ENCODE measurements at places on chromosomes 12 and 14.
A peak's percentile ranks its signal among the peaks of the same experiment; 100 is the strongest.

DNA sequence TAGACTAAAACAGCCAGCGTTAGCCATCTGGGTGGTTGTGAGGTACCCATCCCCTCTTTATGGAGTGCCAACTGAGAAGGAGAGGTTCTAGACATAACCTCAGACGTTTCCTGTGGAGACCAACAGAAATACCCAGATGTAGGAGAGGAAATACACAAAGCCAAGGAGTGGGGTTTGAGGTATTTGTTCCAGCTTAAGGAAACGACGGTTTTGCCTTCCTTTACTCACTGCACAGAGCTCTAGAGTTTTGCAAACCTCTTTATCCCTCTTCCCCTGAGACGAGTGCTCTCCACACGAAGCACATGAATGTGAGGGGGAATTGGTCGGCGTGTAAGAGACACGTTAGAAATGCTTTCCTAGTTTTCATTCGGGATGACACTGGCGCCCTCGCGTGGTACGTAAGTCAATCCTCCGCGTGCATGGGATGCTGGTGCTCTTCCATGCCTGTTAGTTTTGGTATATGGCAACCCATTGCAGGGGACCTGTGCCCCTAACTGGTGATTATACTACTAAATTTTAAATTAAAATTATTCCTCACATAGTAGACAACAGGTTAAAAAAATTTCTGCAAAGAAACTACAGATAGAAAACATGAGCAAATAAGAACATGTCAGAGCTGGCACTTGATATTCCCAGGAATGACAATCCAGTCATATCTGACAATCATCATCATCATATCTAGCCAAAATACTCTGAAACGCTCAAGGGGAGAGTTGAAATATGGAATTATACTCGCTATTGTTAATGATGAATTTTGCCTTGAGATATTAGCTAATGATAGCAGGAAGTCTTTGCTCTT, 121.7 kb downstream of the PPM1H start:
- DNase-seq, result peak; percentile 68

DNA sequence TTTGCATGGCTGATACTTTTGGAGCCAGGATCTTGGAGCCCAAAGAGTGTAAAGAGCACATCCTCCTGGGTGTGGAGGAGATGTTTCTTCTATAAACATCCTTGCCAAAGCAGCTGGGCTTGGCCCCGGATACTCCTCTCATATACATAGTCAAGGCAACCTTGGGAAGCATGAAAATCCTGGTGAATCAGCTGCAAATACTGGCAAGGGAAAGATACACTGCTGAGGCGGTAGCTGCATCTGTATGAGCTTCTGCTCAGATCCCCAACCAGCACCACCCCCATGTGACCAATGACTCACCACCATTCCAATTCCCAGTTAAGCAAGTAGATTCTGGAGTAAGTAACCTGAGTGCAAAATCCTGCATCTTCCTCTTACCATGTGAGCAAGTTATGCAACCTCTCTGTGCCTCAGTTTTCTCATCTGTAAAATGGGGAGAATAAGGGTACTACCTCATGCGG, 567.4 kb downstream of the MED13L start:
- DNase-seq, result peak; percentile 6

DNA sequence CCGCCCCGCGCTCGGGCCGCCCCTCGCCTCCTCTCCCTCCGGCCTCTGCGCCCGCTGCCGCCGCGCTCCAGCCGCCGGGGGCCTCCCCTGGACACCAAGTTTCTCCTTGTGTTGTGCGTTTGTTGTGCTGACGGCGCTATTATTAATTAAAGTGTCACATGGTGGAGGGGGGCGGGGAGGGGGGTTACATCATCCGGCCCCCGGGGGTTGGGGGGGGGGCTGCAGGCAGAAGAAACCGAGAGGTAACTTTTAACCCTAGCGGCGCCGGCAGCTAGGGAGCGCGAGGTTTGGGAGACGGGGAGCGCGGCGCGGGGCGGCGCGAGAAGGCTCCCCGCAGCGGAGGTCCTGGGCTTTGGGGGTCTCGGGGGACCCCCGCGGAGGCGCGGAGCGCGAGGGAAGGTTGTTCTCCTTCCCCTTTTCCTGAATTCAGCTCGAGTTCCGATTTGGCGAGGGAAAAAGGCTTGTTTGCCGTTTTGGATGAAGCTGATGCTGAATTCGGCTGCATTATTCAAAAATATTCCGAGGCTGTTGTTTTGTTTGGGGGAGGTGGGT, at the start of gene HRK:
Gene HRK, minus strand, starts transcription at position 117 of the 552 bp plus-strand sequence. CDS start 134 bp downstream, outside the sequence.
- no peak for DNase-seq

- DNase-seq, result no peak
Observed at GRCh38 chr14:101289911-101290310, 271.4 kb upstream of the DIO3 start.

DNA sequence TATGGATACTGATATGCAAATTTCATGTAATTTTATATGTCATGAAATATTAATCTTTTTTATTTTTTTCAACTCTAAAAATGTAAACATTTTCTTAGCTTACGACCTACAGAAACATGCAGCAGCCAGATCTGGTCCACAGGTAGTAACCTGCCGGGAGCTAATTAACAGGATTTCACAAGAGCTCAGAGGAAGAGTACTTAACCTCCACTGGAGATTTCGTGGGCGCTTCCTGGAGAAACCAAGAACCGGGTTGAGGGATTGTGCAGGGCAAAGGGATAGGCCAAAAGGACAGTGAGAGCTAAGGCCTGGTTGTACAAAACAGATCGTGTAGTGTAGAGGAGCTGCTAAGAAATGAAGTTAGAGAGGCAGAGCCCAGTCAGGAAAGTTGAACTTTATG, 315.7 kb downstream of the PAWR start:
- DNase-seq, result no peak

GRCh38 chr12:5488626-5488955, 56.7 kb downstream of the NTF3 start:
- peak; percentile 7 for DNase-seq

GRCh38 chr12:132617822-132618682, 524 bp upstream of the P2RX2 start:
- DNase-seq, result no peak

DNA sequence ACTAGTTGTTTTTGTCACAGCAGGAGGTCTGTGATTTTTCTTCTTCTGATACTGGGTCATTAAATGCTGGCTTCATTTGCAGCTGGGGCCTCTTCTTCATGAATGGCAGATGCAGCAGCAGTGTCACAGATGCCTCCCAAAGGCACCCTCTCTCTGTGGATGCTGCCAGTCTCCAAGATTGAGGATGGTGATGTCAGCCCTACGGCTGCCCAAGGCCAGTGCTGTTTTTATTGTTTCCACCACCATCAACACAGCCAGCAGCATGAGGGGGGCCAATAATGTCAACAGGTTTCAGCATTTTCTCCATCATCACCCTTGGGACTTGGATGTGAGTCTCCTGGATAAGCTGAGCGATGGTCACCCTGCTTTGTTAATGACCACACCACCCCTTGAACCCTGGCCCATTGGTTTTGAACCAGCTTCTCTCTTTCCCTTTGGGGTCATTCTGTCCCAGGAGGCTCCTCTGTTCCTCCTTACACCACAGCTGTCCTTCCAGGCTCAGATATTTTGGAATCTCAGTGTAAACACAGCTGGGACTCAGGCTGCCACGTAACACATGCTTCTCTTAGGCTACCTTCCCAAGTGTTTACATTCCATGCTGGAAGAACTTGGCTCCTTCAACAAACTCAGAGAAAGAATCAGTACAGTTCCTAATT, 151.7 kb upstream of the DDHD1 start:
- no peak for DNase-seq

DNA sequence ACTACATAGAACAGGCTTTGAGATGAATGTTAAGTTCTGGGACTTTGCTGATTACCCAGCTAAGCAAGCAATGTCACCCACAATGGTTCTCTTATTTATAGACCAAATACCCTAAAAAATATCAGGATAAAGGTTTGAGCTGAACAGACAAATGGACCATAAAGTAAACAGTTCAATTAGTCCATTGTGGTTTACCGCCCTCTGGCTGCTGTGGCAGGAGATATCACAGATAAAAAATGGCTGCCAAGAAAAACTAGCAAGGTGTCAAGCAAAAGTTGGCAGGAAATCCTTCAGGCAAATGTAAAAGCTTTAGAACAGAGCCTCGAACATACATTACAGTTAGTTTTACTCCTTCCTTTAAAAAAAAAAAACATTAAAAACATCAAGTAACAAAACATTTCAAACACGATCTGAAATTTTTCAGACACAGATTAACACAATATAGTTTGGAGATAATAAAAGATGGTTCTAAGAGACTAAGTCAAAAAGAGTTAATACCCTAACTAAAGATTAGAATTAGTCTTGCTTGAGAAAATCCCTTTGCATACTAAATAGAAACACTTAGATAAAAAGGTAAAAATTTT, 41.3 kb downstream of the MED13L start:
- DNase-seq, result peak; percentile 56

GRCh38 chr14:68609012-68609411, 183.9 kb downstream of the ZFP36L1 start:
- no peak for DNase-seq

- no peak for DNase-seq
Observed at GRCh38 chr14:63642656-63643382, 1.1 kb upstream of the WDR89 start.

DNA sequence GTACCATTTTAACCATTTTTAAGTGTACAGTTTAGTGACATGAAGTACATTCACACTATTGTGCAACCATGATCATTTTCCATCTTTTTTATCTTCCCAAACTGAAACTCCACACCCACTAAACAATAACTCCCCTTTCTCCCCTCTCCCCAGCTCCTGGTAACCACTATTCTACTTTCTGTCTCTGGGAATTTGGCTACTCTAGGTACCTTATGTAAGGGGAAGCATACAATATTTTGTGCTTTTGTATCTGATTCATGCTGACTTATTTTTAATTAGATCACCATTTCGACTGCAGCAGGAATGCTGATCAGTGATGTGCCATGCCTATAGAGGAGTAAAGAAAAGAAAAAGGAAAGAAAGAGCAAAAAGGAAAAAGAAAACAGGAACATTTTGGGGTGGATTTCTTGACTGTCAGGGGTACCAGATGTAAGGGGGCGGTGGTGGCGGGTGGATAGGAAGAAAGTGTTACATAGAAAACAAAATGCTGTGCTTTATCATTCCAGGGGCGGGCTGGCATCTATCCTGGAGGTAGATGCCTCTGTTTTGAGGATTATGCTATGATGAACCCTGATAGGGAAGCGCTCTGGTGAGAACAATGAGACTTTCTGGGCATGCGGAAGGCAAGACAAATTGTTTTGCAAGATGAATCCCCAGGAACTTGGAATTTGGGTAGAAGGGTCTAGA, 45.2 kb upstream of the CTDSP2 start:
- no peak for DNase-seq

DNA sequence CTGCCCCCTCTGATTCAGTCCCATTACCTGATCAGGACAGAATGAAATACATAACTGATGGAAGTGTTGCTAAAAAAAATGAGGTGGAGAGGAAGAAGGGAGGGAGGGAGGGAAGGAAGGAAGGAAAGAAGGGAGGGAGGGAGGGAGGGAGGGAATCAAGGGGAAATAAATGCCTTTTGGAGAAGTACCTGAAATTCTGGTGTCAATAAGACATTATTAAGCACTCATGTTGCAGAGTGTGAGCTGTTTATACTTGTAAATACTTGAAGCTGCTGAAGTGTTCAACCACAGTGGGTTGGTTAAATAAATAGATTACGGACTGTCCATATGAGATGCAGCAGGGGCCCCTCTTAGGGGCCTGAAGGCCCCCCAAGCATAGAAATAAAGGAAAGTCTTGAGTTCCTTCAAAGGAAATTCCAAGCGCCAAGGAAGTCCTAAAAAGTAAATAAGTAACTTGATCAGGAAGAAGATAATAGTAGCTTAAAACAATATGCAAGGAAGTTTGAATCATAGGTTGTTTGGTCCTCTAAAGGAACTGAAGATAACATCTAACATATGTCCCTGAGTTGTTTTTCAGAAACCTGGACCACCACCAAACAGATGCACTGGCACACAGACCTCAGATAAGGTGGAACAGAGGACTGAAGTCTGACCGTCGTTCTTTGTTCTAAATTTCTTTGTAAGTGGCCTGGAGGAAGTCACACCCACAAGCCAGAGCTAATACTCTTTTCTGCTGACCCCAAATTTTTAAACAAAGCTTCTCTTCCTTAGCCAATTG, 110.8 kb downstream of the SEC23A start:
- no peak for DNase-seq

DNA sequence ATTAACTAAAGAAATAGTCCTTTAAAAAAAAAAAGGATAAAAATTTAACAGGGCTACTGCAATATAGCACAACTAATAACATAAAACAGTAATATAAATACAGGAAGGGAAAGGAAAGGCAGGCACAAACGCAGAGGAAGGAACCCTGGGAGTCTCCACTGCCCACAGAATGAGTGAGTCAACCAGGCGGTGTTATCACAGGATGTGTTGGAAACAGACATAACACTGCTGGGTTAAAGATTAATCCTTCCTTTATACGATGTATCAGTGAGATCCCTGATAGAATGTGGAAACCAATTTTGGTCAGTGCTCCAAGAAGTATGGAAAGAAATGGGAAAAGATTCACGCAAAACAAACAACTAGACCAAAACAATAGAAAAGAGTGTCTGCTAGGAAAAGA, 47.9 kb downstream of the FGD6 start:
- DNase-seq, result peak; percentile 95

DNA sequence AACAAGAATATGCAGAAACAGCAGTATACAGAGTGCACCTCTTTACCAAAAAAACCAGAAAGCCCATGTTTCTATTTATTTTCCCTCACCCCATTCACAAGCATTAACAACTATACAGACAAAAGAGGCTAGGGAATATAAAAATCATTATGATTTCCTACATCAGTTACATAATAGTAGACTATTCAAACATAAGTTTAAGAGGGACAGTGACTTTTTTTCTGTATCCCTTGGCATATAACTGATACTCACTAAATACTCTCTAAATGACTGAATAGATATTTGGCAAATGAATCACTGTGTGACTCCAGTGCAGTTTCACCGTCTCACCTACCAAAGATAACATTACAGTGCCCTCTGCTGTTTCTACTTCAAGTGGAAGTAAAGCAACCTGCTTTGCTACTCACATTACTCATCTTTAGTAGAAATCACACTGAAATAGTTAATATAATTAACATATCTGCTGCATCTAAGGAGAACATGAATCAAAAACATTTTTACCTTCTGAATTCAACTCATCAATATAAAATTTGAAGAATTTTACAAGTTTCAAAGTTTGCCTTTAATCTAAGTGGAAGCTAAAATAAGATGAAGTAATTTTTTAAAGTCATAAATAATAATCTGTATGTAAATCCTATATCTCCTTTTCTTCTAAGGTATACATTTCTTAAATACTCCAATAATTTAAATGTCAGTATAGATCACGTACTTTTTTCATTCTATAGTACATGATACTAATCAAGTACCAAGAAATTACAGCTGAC, 103.8 kb downstream of the OSBPL8 start:
- DNase-seq, result peak; percentile 95

GRCh38 chr14:98345161-98345560, 926.8 kb downstream of the BCL11B start:
- peak; percentile 97 for DNase-seq

DNA sequence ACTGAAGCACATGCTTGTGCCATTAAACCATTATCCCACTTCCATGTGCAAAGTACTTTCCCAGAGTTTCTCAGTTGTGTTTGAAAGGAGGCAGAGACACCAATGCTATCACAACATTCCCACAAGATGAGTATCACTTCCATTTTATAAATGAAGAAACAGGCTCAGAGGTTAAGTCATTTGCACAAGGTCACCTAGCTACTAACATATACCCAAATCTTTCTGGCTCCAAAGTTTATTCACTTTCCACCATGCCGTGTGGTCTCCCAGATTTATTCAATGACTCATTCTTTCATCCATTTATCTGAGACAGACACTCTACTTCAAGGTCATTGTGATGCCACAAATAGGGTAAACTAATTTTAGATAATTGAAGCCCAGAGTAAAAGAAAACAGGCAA, 9.4 kb downstream of the ART4 start:
- no peak for DNase-seq

Measured in kidney tubule cell (primary cell).